ENCODE measurements at places on chromosomes 2 and 18.

DNA sequence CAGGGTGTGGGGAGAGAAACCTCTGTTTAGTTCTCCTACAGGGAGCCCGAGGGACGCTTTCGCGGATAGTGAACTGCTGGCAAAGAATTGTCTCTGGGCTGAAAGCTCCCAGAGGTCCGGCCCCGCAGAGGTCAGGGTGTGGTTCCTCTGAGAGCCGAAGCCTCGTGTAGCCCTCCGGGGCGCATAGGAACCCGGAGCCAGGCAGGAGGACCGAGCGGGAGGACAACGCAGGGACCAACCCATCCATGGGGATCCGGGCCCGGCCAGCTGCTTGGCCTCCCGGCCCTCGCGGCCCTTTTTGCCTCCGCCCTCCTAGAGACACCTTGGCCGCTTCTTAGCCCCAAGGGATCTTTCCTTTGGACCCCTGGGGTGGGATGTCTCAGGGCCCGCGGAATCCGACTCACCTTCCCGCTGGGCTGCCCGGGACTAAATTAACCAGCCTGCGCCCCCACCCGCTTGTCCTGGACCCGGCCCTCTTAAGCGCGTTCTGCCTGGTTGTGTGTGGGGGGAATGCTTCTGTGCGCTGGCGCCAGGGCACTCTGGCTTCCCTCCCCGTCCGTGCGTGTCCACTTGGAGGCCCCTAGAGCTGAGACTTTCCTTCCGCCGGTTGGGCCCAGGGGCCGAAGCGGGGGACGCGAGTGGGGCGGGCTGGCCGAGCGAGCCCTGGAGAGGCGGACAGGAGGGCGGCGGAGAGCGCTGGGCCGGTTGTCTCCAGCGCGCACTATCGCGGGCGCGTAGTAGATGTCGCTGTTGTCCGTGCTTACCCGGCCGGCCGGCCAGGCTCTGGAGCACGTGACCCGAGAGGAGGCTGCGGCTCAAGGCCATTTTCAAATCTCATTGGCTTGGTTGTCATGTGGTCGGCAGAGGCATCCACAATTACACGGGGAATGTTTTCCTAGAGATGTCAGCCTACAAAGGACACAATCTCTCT lies at the start of gene HOXD10:
TSS of gene HOXD10 (plus strand) at position 896 of the 931 bp plus-strand sequence. CDS start 56 bp downstream, outside the sequence.
- DNase-seq, result no peak

DNA sequence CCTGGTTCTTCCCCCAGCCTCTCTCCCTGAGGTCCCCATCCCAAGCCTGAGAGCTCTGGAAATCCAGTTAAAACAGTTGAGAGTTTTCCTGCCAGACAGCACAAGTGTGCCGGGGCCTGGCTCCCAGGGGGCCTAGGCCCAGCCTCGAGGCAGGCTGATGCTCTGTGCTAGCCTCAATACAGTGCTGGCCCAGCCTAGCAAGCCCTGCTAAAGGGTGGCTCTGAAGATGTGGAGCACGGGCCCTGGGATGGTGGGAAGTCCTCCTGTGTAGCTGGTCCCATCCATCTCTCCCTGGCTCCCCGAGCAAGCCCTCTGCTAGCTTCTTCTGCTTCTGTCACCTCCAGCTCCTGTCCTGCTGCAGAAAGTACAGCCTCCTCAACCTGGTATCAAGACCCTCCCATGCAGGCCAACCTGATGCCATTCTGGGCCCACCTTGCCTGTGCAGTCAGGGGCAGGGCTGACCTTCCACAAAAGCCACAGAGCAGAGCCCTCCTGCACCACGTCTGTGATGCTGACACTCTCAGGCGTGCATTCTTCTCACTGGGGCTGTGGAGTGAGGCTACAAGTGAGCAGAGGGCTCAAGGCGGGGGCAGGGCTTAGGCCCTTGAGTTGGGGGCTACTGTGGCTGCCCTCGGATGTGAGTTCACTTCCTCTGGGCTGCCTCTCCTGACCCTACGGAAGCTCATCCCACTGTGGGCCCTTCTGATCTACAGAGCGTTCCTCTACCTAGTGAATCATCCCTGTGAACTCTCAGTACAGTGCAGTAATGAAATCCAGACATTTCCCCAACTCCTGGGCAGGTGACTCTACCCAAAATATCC lies 60.1 kb upstream of the LAPTM4A start:
- DNase-seq, result no peak

DNA sequence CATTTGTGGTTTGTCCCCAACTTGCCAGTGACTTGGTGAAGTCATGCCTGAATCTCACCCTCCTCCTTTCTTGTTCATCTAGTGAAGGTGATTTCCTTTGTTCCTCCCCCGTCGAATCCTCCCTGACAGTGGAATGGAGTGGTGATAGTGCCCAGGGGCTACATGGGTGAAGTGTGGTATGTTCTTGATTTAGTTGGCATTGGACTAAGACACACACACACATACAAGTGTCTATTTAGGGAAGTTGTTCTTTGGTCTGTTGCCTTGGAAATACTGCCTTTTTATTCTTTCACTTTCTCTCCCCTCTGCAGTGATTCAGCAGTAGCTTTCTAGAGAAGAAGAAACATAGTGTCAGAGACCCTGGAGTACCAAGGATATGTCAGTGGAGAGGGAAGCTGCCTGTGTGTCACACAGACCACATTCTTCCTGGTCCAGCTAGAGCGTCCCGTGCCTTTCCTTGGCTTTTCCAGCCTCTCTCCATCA lies 10.9 kb downstream of the INPP4A start:
- no peak for DNase-seq

- no peak for DNase-seq
Measured at GRCh38 chr2:30179536-30179935, 32.7 kb downstream of the YPEL5 start.

- DNase-seq, result no peak
Measured at GRCh38 chr2:215716956-215717355, 281.1 kb upstream of the FN1 start.

DNA sequence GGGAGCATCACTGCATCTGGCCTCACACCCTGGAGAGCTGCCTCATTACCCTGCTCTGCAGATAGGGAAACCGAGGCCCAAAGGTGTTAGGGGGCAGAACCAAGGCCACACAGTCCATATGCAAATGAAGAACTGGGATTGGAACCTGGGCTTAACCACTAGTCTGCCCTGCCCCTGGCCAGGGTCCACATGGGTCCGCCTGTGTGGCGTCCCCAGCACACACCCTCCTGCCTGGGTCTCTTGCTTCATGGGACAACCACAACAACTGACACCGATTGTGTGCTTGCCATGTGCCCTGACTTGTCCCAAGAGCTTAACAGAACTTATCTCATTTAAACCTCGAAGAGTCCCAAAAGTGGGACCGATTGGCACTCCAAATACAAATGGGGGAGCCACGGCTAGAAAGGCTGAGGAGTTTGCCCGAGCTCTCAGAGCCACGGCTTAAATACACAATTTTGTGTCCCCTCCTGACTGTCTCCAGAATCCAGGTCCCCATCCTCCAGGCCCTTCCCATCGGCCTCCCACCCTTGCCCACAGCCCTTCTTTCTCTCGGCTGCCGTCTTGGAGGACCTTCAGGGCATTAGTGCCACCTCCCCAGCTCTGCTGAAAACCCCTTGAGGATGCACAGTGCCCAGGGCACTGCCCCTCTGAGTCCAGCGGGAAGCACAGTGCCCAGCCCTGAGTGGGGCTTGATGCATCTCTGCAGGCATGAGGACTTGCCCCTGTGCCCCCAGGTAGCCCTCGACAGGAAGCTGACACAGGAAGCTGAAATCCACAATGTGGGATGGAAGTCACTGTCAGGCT lies 5.8 kb upstream of the DUSP2 start:
- DNase-seq, result no peak

GRCh38 chr2:197197895-197198311 lies 112.7 kb downstream of the ANKRD44 start:
- no peak for DNase-seq

- peak; percentile 88 for DNase-seq
Measured at GRCh38 chr2:96507957-96508520, 2.9 kb upstream of the NEURL3 start.

GRCh38 chr2:127218812-127219170 lies 1.3 kb downstream of the CYP27C1 start:
- no peak for DNase-seq

- peak; percentile 51 for DNase-seq
Measured at GRCh38 chr2:203782262-203782976, 76.0 kb downstream of the CD28 start.

- no peak for DNase-seq
Measured at GRCh38 chr2:29259221-29259620, 144.0 kb downstream of the CLIP4 start.

GRCh38 chr2:73006969-73007710 lies 64.4 kb downstream of the SFXN5 start:
- no peak for DNase-seq

DNA sequence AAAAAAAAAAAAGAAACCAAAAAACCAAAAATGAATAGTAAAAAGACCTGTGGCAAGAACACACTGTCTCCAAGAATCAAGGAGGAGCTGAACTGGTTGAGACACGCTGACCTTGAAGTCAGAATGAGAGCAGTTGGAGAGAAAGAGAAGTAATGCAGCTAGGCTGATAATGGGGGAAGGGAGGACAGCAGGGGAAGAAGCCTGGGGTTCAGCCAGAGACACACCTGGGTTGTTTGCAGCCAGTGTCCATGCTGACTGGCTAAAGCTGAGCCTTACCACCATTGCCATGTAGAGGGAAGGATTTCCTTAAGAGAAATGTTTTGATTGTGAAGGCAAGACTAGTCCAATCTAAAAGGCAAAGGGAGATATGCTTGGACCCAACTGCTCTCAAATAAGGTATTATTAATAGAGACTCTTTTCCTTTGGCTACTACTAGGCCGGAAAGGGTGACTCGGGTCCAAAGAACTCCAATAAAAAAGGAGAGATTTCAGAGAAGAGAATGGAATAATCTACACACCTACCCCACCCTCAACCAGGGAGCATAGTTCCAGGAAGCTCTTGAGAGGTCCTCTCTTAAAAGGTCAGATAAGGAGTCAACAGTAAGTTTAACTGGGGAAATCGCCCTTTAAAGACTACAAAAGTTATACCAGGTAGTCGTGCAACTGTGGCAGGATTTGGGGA lies 25.2 kb upstream of the REL start:
- DNase-seq, result no peak

DNA sequence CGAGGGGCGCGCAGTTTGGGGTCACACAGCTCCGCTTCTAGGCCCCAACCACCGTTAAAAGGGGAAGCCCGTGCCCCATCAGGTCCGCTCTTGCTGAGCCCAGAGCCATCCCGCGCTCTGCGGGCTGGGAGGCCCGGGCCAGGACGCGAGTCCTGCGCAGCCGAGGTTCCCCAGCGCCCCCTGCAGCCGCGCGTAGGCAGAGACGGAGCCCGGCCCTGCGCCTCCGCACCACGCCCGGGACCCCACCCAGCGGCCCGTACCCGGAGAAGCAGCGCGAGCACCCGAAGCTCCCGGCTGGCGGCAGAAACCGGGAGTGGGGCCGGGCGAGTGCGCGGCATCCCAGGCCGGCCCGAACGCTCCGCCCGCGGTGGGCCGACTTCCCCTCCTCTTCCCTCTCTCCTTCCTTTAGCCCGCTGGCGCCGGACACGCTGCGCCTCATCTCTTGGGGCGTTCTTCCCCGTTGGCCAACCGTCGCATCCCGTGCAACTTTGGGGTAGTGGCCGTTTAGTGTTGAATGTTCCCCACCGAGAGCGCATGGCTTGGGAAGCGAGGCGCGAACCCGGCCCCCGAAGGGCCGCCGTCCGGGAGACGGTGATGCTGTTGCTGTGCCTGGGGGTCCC lies at the start of gene ITGA4:
TSS of gene ITGA4 (plus strand) at position 266 of the 620 bp plus-strand sequence. CDS start at position 535, 269 bp downstream.
- peak; percentile 46 for DNase-seq

DNA sequence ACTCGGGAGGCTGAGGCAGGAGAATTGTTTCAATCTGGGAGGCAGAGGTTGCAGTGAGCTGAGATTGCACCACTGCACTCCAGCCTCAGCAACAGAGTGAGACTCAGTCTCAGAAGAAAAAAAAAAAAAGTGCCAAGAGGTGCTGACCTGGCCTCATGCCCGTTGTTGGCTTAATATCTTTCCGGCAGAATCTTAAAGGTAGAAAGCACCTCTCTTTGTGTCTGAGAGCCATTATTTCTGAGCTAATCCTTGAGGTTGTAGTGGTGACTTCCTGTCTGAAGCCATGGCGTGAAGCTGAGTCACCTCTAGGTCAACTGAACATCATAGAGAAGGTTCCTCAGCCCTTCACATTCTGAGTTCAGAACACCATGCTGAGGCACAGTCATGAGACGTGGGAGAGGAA lies 60.4 kb downstream of the WDSUB1 start:
- no peak for DNase-seq

GRCh38 chr2:84865181-84865783 lies 15.6 kb downstream of the TRABD2A start:
- DNase-seq, result no peak

Data from frontal cortex (tissue), 4 donors.